ENCODE measurements at places on chromosomes 1 and 21.
A peak's percentile ranks its signal among the peaks of the same experiment; 100 is the strongest.

DNA sequence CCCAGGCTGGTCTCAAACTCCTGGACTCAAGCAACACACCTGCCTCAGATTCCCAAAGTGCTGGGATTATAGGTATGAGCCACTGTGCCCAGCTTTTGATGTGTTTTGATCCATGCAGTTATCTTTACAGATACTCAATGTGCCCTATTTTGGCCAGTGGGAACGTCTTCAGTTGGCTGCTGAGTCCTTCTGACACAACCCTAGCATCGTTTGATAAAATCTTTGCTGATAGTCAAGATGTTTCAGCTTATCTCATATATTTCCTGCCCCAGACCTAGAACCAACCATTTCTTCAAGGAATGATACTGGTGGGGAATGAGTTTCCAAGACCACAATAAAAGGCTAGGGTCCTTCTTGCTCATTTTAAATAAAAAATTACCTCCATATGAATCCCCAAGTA, 11.6 kb downstream of the POGZ start:
- DNase-seq = no peak

- peak; percentile 9 for DNase-seq
Measured at GRCh38 chr1:114075546-114076242, 78.0 kb downstream of the SYT6 start.

DNA sequence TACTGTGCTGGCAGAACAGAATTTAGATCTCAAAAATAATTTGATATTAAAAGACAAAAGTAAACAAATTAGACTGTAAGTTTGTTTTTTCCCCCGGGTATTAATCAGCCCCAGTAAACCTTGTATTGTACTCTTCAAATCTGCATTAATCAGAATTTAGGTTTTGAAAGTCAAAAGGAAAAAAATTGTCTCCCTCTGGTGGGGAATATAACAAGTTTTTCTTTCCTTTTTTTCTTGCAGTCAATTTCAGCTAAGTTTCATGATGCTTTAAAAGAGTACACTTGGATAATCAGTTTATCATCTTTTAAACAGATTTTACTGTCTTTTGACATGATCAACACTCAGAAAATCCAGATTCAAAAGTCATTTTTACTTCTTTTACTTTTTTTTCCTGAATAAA, 134.5 kb upstream of the PKN2 start:
- no peak for DNase-seq

GRCh38 chr1:211155040-211155439, 21.1 kb upstream of the KCNH1 start:
- DNase-seq = no peak

- DNase-seq = no peak
Measured at GRCh38 chr1:115890580-115890979, 49.7 kb upstream of the NHLH2 start.

DNA sequence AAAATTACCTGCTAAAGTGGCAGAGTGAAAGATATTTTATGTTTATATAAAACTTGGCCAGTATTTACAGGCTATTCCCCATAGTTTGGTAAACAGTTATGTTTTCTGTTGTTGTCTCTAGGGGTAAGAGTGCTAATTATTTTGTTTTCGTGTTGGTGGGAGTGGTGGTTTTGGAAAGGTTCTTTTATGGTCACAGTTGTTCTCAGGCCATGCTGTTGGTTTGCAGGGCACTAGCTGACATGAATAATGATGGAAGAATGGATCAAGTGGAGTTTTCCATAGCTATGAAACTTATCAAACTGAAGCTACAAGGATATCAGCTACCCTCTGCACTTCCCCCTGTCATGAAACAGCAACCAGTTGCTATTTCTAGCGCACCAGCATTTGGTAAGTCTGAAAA, 92.5 kb downstream of the ITSN1 start:
- DNase-seq = no peak

GRCh38 chr1:247441606-247442005, 16.3 kb downstream of the OR2B11 start:
- no peak for DNase-seq
